ENCODE measurements at places on chromosomes 2 and 18. TPM values are rescaled to one million over a fixed set of nuclear protein-coding genes. Genes with fewer than 3 reads are reported as not detected.

The MCEE gene
- total RNA-seq, result 20.9 TPM

DNA sequence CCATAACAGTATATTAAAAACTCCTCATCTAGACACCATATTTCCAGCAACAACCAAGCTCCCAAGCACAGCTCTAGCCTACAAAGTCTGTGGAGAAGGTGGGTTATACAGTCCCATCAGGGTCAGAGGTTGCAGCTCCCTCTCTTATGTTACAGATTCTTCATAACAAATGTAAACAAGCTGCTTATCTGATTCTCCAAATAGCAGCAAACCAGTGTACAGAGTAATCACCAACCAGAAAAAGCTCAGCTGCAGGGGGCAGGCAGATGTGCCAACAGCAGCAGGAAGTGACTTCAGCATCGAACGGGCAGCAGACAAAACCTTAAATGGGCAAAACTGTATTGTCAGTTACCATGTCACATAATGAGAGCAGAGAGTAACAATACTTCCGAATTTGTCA is 52.9 kb upstream of the NABP1 start:
- no peak for DNase-seq
- H3K4me3 ChIP-seq, result no peak overlapping the region
- no peak overlapping the region for H3K27ac ChIP-seq
- no peaks in the 10 kb centered on the region for H3K4me1 ChIP-seq
- no peaks in the 10 kb centered on the region for H3K36me3 ChIP-seq

DNA sequence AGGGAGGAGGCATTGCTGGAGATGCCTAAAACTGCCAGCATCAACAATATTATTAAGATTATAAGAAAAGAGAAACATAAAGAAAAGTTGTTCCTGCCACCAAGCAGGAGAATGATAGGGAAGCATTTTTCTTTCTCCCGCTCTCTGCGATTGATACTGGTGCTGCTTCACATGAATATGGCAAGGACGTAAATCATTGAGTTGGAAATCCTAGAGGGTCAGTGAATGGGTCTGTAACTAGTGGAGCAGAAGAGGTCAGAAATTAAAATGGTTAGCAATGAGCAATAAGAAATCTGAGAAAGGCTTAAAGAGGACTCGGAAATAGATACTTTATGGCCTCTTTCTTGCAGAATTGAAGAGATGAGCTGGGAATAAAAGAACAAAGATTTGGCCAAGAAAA is 631.7 kb downstream of the BCL11A start:
- H3K4me1 ChIP-seq, result no peaks in the 10 kb centered on the region
- H3K4me3 ChIP-seq, result no peak overlapping the region
- H3K27me3 ChIP-seq, result no peaks in the 10 kb centered on the region
- DNase-seq, result no peak

The RELCH gene
- total RNA-seq, result 54.2 TPM

The G6PC2 gene
- not detected for total RNA-seq

The NR4A2 gene
- total RNA-seq, result 9.5 TPM

DNA sequence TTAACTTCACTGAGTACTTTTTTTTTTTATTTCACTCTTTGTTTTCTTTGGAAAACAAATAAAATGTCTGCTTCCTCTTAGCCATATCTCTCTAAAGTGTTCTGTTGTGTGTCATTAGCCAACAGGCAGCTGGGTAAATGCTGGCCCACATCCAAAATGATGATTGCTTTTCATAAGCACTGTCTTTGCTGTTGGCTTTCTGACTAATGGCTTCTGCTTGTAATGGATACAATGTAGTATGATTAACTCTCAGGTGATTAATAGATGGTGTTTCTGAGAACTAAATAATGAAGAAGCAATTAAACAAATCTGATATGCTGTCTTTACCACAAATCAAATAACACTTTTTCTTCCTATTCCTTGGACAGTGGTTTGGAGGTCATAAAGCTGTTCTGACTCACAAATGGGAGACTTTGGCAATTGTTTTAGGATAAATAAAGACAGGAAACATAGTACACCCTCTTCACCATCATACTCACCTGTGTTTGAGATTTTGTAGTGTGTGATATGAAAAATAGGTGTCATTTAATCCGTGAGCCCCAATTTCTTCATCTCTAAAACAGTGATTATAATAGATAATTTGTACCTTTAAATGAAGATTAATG is 888.4 kb downstream of the TSN start:
- no peaks in the 10 kb centered on the region for H3K4me1 ChIP-seq
- no peak overlapping the region for H3K27ac ChIP-seq
- H3K36me3 ChIP-seq, result no peaks in the 10 kb centered on the region

The CAVIN2 gene
- total RNA-seq, result 8.4 TPM

DNA sequence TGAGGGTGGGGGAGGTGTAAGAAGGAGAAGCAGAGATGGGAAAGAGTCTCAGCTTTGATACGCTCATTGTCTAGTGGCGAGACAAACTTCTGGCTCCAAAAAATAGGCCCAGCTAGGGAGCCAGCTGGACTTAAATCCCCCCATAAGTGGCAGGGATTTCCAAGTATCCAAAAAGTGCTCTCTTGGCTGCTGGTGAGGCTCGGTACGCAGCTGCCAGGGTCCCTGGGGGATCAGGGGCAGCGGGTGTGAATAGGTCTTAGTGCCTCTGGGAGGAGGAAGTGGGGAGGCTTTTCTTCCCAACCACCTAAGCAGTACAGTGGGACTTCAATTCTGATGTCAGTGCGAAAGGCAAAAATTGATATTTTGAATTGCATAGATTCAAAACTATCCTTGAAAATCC is 73.5 kb downstream of the ALK start:
- no peak overlapping the region for H3K27ac ChIP-seq
- no peaks in the 10 kb centered on the region for H3K27me3 ChIP-seq
- H3K36me3 ChIP-seq, result no peaks in the 10 kb centered on the region
- DNase-seq, result no peak

DNA sequence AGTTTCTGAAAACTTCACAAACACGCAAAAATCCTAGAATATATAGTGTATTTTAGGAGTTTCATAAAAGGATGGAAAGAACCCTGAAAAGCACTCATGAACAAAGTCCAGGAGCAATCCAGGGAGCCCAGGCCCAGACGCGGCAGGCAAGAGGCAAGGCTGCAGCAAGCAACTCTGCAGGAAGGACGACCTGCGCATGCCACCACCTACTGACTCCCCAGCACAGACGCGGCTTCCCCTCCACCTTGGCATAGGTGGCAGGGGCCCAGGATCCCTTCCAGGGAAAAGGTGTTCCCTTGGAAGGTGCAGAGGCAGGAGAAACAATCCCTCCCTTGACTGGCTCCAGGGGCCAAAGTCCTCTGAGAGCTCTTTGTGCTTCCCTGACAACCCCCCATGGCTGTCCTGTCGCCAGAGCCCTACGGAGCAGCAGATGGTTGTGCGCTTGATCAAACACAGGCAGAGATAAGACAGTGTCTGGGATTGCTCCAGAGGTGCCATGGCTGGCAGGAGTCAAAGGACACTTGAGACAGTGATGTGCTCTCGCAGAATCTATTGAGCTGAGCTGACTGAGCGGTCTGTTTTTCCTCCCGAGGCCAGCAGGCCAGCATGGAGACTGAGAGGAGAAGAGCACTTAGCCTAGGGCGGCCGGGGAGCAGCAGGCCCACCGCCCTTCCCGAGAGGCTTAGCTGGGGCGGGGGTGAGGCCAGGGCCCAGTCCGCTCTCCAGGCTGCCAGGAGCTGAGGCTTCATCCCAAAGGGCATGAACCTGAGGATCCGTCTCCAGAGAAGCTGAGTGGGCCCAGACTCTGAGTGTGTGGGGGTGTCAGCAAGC is 10.8 kb upstream of the AMER3 start:
- H3K27me3 ChIP-seq, result peaks cover 23% of the 10 kb centered on the region
- no peak for DNase-seq
- no peaks in the 10 kb centered on the region for H3K4me1 ChIP-seq
- H3K36me3 ChIP-seq, result no peaks in the 10 kb centered on the region

DNA sequence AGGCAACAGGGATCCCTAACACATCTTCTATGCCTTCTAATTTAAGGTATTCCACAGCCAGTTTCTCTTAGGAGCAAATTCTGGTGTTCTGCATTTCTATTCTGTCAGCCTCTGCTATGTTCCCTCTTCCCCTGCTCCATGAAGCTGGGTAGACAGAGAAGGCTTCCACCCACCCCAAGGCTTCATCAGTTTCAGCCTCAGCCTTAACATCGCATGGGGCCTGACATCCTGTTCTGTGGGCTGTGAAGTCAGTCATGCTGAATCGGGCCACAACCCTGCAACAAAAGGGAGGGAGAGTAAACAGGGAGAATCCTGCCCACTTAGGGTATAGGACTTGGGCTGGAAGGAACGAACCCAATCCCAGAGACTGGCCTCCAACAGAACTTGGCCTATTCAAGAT is 70.6 kb upstream of the PPM1B start:
- no peak overlapping the region for H3K4me3 ChIP-seq
- H3K27me3 ChIP-seq, result no peaks in the 10 kb centered on the region
- DNase-seq, result no peak
- H3K4me1 ChIP-seq, result peaks cover 3% of the 10 kb centered on the region
- no peaks in the 10 kb centered on the region for H3K36me3 ChIP-seq

The UGT1A8 gene
- 0.47 TPM for total RNA-seq

GRCh38 chr18:77528872-77529271 is 279.2 kb downstream of the GALR1 start:
- H3K36me3 ChIP-seq, result no peaks in the 10 kb centered on the region
- H3K4me3 ChIP-seq, result no peak overlapping the region
- H3K27me3 ChIP-seq, result no peaks in the 10 kb centered on the region
- DNase-seq, result no peak

GRCh38 chr18:5444269-5444668 is 99.5 kb downstream of the EPB41L3 start:
- no peaks in the 10 kb centered on the region for H3K4me1 ChIP-seq
- no peak overlapping the region for H3K4me3 ChIP-seq
- no peak overlapping the region for H3K27ac ChIP-seq
- H3K27me3 ChIP-seq, result no peaks in the 10 kb centered on the region

The STPG4 gene
- total RNA-seq, result 0.91 TPM

- H3K27ac ChIP-seq, result no peak overlapping the region
- no peaks in the 10 kb centered on the region for H3K27me3 ChIP-seq
- no peak for DNase-seq
Observed at GRCh38 chr2:145985517-145985916, 1465.6 kb upstream of the ZEB2 start.

The OR6B2 gene
- not detected for total RNA-seq

DNA sequence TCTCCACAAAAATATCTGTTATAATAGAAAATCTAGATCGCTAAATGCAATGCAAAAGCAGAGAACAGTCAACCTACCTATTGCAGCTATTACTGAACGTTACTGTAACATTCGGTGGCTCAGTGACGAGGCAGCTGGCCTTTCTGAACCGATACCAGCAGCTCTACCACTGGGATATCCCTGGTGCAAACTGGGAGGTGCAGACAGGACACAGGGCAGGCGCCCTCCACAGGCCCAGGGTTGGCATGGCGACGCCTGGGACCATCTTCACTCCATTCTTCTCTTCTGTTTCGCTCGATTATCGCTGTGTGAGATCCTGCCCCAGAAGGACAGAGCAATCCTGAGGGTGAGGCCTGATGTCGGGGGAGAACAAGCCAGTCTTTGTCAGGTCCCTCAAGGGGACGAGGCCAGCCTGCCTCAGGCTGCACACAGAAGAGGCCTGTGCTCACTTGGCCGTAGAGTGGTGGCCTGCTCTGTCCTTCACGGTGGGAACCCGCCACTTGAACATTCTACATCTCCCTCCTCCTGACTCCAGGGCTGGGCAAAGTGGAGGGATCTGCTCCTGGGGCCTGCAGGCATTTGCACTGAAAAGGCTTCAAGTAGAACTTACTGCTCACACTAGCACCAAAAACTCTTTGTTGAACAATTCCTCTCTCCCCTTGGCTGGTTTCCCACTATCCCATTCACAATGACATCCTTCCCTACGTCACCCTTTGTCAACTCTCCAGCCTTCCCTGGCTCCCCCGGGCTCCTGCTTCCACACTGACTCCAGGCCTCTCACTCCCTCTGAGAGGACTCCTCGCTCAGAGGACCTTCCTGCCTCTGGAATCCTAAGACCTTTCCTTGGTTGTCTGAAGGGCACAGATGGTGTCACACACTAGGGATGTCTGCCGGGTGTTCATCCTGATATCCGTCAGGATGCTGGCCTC is 49.7 kb downstream of the CYRIA start:
- no peak for DNase-seq
- H3K36me3 ChIP-seq, result no peaks in the 10 kb centered on the region
- H3K4me3 ChIP-seq, result no peak overlapping the region

DNA sequence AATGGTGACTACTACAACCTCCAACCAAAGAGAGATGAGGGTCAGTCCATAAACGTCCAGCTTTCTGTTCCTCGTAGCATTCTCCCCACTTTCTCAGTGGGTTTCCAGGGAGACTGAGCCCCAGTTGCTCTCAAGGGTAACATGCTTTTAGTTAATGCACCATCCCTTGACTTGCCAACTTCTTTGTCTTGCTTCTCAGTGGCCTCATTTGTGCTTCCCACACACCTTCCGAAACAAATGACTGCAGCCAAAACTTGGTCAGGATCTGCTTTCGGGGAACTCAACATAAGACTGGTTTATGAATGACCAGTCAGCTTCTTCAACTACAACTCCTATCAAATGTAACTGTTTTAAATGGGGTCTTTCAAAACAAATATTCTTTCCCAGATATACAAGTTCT is 94.1 kb downstream of the COL6A3 start:
- H3K36me3 ChIP-seq, result no peaks in the 10 kb centered on the region
- peaks cover 30% of the 10 kb centered on the region for H3K4me1 ChIP-seq
- DNase-seq, result no peak
- H3K27ac ChIP-seq, result no peak overlapping the region
- no peak overlapping the region for H3K4me3 ChIP-seq

The HAAO gene
- 6.6 TPM for total RNA-seq

DNA sequence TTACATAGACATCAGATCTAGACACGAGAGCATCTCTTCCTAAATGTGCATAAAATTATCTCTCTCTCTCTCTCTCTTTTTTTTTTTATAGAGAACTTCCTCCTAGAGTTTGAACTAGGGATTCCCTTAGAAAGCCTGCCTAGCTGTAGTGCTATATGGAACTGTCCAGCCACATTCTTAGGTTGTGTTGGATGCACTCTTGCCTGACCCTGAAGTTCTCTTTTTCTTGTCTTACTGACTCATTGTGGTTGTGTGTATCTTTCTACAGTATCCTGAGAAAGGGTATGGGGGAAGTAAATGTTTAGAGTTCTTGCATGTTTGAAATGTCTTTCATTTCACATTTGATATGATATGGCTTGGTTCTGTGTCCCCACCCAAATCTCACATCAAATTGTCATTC is 368.2 kb downstream of the CDH2 start:
- H3K36me3 ChIP-seq, result no peaks in the 10 kb centered on the region
- DNase-seq, result no peak
- no peaks in the 10 kb centered on the region for H3K4me1 ChIP-seq
- H3K27ac ChIP-seq, result no peak overlapping the region
- H3K27me3 ChIP-seq, result no peaks in the 10 kb centered on the region
- H3K4me3 ChIP-seq, result no peak overlapping the region

- no peak overlapping the region for H3K27ac ChIP-seq
- no peaks in the 10 kb centered on the region for H3K4me1 ChIP-seq
- H3K27me3 ChIP-seq, result no peaks in the 10 kb centered on the region
- H3K4me3 ChIP-seq, result no peak overlapping the region
- DNase-seq, result no peak
- no peaks in the 10 kb centered on the region for H3K36me3 ChIP-seq
Observed at GRCh38 chr2:144003460-144004075, 516.4 kb downstream of the ZEB2 start.

The ERBB4 gene
- total RNA-seq, result 1.5 TPM

- no peaks in the 10 kb centered on the region for H3K27me3 ChIP-seq
- no peak overlapping the region for H3K27ac ChIP-seq
Observed at GRCh38 chr2:145253492-145253891, 733.6 kb upstream of the ZEB2 start.
